ENCODE measurements at places on chromosomes 1 and 21.

DNA sequence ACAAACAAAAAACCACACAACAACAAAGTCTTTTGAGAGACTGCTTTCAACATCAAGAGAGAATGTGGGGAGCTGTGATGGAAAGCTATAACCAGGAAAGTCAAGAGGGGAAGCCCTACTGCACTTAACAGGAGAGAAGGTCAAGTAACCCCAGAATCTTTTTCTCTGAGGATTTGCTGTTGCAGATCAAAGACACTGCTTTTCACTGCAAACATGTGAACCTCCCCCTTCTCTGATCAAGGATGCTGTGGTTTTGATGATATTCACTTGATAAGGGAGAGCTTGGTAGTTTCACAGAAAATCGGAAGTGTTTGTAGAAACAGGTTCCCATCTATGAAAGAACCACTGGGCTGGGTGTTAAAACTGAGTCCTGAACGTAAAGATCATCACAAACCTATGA lies 4.8 kb downstream of the ETV3 start:
- no peak for DNase-seq

DNA sequence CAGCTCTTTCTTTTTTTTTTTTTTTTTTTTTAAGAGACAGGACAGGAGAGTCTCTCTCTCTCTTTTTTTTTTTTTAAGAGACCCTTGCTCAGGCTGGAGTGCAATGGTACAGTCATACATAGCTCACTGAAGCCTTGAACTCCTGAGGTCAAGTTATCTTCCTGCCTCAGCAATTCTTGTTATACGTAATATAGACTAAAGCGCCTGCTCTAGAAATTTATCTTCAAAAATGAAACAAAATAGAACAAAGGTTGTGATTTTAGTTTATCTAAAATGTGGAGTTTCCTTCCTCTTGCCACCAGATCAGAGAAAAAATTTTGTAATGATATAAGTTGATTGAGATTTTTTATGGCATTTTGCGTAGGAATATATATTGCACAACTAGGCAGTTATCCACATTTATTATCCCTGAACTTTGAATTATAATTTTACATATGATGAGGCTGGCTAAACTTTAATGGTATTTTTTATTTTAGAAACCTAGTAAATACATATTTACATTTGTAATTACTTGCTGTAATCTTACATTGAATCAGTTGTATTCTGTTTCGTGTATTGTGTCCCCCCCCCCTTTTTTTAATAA lies 44.2 kb downstream of the MTF2 start:
- DNase-seq: no peak

DNA sequence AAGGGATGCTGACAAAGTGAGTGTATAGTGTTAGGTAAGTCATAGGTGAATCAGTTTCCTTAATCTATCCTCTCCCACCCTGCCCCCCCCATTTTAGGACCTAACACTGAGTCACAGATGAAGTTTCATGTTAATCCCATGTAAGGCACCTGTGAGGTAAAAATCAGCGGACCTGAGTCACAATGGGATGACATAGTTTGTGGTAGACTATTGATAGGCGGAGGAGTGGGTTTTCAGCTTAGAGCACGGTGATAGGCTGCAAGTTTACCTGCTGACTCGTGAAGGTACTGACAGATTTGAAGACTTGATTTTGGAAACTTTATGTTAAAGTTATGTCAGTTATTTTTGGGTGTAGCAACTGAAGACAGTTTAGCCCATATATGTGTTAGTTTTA lies 1.7 kb downstream of the TOR1AIP1 start:
- DNase-seq: no peak

DNA sequence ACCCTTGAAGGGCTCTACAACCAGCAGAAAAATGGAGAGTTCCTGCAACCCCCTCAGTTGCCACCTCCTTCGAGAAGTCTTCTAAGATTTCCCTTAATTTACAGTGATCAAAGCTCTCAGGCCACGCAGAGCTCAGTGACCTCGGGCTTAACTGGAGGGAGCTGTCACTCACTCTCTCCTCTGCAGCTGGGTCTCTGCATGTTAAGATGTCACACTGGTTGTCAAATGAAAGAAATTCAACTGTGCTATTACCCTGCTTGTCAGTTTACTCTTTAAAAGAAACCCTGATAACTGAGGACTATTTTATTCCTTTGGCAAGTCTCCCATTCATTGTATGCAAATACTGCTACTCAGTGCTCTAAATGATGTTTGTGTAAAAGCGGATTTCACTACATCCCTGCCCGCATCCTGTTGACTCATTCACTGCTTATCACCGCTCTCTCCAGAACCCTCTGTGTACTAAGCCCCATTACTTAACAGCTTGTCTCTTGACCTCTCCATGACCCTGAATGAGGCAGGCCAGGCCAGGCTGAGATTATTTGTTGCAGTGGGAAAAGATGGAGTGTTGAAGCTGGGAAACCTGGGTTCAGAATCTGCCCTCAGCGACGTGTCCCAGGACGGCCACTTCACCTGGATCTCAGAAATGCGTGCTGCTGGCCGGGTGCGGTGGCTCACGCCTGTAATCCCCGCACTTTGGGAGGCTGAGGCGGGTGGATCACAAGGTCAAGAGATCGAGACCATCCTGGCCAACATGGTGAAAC lies 13.7 kb downstream of the DHRS3 start:
- DNase-seq: peak; percentile 99

- no peak for DNase-seq
These were observed 32.8 kb downstream of the PRRX1 start for GRCh38 chr1:170696591-170697290.

DNA sequence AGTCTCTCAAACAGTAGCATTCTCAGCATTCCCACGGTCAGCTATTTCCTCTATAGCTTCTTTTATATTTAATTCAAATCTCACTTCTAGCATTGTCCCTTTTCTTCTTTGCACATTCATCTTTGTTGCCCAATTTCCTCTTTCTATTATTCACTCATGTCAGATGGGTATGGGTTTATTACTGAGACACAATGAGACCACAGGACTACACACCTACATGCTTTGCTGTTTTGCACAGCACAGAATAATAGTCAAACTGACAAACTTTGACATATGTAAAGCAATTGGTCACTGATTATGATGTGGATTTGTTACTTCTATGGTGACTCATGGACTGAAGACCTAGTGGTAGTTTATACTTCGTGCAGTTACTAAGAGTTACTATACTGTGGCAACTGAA lies 5.8 kb upstream of the CD1C start:
- no peak for DNase-seq

GRCh38 chr21:30415993-30416392 lies 9.7 kb downstream of the KRTAP13-3 start:
- DNase-seq: no peak

DNA sequence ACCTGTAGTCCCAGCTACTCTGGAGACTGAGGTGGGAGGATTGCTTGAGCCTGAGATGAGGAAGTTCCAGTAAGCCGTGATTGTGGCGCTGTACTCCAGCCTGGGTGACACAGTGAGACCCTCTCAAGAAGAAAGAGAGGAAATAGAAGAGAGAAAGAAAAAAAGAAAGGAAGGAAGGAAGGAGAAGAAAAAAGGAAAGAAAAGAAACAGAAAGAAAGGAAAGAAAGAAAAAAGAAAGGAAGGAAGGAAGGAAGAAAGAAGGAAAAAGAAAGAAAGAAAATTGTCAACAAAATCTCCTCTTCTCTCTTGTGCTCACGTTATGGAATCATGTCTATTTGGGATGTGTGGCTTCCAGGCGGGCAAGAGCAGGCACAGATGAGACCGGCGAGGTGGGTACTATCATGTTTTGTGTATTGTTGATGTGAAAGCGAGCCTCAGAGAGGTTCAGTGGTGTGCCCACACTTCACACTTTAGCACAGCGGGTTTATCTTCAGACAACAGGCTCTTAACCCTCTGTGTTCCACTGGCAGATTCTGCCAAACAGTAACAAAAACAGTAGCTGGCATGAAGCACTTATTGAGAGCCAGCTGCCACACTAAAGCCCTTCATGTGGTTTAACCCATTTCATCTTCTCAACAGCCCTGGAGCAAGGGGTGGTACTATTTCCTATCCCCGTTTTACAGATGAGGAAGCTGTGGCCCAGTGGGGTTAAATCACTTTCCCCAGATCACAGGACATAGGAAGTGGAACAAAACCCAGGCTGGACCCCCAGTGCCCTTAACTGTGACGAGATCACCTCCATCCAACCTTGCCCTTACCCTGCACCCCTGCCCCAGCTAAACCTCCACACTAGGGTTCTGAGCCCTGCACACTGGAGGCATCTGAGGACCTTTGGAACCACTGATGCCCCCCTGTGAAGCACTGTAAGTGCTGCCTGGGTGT lies 94.7 kb upstream of the TARDBP start:
- DNase-seq: no peak

- peak; percentile 85 for DNase-seq
These were observed 187.0 kb downstream of the TPR start for GRCh38 chr1:186188004-186188539.

- DNase-seq: no peak
These were observed 53.4 kb downstream of the TBX15 start for GRCh38 chr1:118934706-118935105.

All from non-pigmented ciliary epithelial cell (primary cell).